ENCODE measurements at places on chromosomes 2 and 18. TPM values are rescaled to one million over a fixed set of nuclear protein-coding genes. Genes with fewer than 3 reads are reported as not detected.

Gene CCDC121
- total RNA-seq = 0.25 TPM

Gene RGPD6
- total RNA-seq = 90.9 TPM

Gene MBOAT2
- total RNA-seq = 2.9 TPM

Gene CYBRD1
- total RNA-seq = 28.7 TPM

Gene INPP5D
- 498 TPM for total RNA-seq

Gene ZSWIM2
- not detected for total RNA-seq

- DNase-seq = no peak
These were observed 283.3 kb upstream of the VWC2L start for GRCh38 chr2:214127571-214127970.

DNA sequence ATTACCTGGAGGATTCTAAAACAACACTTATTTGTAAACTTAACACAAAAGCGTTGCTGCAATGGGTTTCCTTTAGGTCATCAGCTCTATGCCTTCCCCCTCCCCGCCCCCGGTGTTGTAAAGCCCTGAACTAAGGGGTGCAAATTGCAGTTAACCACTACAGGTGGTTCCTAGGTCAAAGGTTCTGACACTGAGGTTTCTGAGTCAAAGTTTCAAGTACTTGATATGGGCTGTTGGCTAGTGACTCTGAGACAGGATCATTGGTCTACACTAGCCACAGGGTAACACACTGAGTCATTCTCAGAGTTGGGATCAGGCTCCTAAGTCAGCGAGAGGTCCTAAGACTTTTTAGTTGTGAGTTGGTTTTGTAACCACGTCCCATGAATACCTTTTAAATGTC is 15.4 kb downstream of the IL1B start:
- DNase-seq = no peak

DNA sequence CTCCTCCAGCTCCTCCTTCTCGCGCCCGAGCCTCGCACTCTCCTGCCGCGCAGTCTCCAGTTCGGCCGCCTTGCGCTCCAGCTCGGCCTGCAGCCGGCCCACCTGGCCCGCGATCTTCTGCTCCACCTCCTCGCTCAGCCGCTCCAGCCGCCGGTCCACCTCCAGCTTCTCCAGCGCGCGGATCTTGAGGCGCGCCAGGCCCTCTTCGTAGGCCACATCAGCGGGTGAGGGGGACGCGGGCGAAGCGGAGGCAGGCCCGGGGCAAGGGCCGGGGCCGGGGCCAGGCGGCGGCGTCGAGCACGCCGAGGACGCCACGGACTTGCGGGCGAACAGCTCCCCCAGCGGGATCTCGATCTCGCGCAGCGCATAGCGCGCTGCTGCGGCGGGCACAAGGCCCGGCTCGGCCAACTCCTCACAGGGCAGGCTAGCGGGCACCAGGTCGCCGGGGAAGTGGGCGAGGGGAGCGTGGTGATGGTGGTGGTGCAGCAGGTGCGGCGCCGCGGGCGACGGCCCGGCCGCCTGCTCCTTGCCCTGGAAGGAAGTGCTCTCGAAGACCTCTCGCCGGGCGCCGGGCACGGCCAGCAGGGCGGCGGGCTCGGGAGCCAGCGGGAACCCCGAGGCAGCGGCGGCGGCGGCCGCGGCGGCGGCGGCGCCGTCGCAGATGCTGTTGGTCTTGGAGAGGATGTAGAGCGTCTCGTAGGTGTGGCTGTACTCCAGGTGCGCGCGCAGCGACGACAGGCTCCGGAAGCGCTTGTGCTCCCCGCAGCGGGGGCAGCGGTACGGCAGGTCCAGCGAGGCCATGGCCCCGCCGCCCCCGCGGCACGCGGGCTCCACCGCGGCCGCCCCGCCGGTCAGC is 15.2 kb downstream of the FBXO41 start:
- DNase-seq = peak; percentile 53

DNA sequence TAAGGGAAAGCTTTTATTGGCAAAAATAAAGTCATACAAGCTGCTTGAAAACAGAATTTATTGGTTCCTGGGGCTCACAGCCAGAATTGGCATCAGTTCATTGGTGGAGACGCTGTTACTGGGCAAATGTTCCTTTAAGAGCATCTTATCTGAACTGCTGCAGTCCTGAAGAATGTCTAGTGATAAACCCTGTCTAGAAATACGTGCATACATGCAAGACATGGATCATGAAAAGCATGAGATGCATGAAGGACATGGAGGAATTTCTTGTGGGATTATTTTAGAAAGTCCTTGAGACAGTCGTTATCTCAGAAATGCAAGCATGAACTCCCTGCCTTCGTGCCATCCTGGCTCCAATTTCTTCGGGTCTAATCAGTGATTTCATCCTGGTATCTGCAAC is 32.5 kb upstream of the FHOD3 start:
- no peak for DNase-seq

DNA sequence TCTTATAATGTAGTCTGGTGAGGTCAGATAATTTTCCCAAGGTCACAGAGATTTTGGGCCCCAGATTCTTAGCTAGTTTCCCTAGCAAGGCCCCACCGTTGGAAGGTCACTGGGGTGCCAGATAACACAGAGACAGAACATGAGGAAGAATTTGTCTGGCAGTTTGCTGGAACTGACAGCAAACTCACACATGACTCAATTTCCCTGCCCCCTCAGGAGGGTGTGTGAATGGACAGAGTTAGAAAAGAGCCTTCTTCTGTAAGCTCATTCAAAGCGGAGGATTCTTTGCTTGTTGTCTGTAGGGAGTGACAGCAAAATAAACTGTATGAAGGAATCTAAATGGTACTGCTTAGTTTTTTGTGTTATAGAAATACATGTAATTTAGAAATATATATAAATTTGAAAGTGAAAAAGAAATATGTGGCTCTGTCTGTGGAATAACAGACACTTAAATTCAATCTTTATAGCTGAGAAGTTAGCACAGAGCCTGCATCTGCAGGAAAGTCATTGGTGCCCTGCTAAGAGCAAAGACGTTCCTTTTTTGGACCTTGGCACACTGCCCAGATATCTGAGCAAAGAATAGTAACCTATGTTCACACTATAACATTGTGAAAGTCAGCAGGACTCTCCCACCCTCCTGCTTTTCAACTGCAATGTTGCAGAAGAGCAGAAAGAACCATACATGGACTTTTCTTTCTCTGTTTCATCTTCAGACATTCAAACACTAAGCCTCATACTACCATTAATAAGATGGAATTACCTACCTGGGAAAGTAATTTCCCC is 2.1 kb downstream of the MDH1 start:
- DNase-seq = no peak

- no peak for DNase-seq
These were observed 9.7 kb downstream of the PMAIP1 start for GRCh38 chr18:59909289-59910036.

DNA sequence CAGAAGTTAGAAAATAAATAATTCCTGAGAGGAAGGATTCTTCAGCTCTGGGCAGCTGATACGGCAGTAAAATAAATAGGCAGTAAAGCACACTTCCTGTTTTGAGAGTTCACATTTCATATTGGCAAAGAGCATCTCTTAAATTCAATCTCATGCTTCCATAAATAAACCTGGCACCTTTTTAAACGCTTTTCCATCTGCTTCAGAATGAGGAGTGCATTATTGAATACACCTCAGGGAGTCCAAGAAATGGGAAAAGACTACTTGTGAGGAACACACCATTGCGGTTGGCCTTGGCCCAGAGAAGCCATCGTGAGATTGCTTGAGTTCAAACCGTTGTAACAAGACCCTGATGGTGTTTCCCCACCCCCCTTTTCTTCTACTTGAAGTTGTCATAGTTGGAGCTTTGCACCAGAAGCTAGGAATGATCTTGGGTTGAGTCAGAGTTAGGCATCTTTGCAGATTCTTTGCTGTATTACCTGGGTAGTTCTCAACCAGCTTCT is 123.9 kb downstream of the RDH14 start:
- no peak for DNase-seq

DNA sequence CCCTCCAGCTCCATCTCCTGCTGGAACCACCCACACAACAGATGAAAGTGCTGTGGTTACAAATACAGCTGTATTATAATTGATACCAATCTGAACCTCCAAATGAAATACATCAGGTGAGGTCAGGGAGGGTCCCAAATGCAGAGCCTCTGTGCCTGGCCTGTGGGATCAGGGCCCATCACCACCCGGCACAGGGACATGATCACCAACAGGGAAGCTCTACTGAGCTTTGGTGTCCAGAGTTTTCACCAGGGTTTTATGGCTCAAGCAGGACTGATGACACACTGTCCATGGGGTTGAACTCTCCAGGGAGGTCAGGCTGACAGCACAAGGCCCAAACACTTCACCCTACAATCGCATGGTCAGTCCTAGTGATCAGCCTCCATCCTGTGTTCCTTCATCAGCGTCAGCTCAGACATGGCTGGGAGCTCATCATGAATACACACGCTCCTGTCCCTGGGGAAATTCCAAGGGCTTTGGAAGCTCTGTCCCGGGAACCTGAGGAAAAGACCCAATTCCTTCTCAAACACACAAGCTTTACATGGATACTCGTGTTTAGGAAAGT is 3.9 kb upstream of the PXDN start:
- DNase-seq = no peak

DNA sequence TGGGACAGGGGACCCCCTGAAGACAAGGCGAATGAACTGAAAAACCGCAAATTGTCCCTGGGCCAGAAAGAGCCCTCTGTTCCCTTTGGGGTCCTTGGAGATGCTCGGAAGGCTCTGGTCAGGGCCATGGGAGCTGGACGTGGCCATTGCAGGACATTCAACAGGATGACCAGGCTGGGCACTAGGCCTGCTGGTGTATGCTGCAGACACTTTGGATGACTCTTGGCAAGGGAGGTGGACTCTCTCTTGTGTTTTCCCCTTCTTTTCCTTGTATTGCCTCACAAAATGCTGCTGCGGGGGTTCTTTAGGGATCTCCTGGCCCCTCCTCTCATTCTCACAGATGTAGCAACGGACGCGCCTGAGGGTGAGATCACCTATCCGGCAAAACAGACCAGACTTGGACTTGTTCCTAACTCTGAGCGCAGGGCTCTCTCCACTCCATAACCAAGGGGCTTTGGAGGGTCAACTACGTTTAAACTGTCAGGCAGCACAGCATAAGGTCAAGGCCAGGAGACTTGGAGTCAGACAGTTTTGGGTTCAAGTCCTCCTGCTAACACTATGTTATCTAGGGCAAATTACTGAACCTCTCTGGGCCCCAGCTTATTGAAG is 41.8 kb upstream of the SH3RF3 start:
- no peak for DNase-seq

DNA sequence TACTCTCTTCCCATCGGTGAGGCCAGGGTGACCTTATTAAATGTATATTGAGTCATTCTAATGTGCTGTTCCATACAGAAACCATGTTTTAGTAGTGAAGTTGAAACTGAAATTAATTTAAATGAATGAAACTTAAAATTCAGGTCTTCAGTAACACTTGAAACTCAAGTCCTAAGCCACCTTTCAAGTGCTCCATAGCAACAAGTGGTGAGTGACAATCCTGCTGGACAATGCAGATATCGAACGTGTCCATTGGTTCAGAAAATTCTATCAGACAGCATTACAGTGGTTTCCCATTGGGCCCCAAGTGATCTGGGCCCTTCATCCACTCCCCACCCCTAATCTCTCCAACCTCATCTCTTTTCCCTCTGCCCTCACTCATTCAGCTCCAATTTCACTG is 48.7 kb downstream of the HNMT start:
- no peak for DNase-seq

DNA sequence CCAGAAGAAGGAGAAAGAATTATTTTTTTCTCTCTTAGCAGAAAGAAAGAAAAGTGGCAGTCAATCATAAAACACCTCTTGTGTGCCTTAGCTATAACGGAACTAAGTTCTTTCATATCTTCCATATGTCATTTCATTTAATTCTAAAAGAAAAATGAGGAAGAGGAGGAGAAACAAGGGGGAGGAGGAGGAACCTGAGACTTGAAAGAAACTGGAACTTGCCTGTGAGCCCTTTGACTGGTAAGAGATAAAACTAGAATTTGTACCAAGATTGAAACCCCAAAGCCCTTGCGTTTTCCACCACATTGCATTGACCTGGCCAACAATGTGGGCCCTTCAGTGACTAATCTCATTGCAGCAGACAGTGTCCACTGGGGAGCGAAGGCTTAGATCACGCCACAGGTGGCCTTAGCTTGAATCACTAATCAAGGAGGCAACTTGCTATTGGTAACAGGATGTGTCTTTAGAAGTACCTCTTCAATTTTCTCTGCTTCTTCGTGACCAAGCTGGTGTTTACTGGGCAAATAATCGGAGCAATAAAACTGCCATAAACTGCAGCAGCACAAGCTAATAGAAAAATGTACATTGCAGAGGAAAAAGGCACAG is 307.9 kb downstream of the CLIP4 start:
- DNase-seq = no peak

GRCh38 chr18:5107988-5108387 is 89.1 kb downstream of the AKAIN1 start:
- no peak for DNase-seq

DNA sequence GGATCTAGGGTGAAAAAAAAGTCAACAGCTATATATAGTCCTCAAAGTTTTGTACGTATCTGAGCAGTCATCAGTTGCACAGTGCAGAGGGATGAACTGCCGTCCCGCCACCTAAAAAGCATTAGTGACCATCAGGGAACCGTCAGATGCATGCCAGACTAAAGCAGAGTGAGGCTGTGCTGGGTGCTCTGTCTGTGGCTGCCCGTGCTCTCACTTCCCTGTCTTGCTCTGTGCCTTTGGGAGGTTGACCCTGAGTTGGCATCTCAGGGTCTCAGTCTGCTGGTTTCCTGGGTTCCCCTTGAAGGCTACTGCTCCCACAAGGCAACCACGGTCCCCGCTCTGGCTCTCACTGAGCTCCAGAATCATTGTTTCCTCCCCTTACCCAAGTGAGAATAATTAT is 11.1 kb downstream of the CLUL1 start:
- DNase-seq = no peak

DNA sequence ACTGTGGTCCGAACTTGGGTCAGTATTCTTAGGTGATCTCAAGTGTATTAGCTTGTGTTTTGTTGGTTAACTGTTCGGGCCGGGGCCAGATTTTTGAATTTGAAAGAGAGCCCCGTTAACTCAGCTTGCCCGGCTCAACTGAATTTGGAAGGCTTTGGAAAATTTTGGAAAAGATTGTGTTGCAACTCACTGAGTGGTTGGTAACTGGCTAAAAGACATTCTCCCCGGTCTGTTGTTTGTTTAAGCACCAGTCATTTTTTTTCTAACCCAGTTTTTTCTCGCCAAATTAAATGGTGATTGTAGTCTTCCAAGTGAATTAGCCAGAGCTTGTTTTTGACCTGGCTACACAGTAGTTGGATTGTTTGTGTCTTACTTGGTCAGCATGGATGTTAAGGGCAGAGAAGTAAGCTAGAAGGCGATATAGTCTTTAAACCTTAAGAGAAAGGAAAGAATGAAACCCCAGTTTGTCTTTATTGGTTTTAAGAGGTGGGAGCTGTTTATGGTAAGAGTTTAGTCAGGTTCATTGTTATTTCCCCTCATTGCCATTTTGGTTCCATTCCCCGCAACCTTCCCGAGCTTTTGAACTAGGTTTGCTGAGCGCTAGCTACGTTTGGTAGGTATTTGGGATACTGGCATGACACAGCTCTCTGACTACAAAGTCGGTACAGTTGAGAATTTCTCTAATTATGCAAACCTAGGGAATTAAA is 2.4 kb downstream of the MAP4K4 start:
- DNase-seq = no peak

GRCh38 chr2:216584112-216584511 is 49.1 kb upstream of the IGFBP2 start:
- no peak for DNase-seq

All from natural killer cell (primary cell).